Nephron progenitor cell (in vitro differentiated cells): ENCODE measurements at places on chromosomes 4 and X.

- no peak for DNase-seq
Measured at GRCh38 chr4:125986307-125986706, 671.6 kb downstream of the FAT4 start.

DNA sequence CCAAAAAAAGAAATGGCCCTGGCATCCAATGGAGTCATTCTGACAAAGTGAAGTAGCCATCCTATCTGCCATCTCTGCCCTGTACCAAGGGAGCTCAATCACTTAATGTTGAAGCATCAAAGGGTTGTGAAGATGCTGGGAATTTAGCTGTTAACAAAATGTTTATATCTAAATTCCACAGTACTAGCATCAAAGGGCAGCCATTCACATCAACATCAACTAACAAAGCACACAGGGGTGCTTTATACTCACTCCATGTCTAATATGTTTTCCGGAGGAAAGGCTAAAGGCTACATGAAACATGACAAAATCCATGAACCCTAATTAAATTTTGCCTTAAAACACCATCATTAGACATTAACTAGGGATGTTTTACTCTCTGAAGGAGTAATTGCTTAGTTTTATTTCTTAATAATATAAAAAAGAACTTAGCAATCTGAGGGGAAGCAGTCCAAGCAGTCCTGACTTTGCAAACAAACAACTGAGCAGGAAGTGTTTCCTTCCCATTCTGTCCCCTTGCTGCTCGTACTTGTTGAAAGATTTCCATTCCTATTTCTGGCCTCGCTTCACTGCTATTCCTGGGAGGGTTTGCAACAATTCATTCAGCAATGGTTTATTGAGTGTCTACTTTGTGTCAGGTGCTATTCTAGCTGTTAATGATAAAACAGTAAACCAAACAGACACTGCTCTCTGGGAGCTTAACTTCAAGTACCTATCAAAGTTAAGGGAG, 208.6 kb upstream of the SLC7A11 start:
- DNase-seq = no peak

DNA sequence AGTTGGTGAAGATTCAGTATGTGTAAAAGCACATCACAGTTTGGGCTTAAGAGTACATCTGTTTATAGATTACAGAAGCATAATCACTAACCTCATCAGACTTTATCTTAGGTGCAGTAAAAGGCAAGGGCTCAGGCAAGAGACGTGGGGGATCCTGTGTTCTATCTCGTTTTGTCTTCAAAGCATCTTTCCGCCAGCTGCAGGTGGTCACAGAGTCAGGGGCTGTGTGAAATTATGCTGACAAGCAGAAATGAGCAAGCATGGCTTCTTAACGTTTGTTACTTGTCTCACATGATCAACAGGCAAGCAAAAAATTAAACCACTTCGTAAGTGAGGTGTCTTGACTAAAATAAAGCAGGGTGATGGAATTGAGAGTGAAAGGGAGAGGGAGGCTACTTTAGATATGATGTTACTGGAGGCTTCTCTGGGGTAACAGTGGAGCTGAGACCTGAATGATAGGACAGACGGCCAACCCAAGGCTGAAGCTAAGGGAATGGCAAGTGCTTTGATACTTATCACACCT, 1.4 kb upstream of the TEC start:
- no peak for DNase-seq

DNA sequence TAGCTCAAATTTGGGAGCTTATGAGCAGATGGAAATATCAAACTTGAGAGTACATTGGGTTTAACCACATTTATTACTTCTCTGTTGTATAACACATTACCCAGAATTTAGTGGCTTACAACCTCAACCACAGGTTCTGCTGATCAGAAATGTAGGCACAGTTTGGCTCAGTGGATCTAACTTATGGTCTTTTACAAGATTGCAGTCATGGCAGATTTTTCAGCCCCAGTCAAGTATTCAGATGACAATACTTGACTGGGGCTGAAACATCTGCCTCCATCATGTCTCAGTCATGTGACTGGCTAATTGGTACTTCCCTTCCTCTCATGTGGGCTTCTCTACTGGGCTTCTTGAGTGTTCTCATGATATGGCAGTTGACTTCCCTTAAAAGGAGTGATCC, 44.0 kb upstream of the ADAD1 start:
- DNase-seq = no peak

- no peak for DNase-seq
Measured at GRCh38 chr4:41432881-41433280, 105.1 kb upstream of the LIMCH1 start.

DNA sequence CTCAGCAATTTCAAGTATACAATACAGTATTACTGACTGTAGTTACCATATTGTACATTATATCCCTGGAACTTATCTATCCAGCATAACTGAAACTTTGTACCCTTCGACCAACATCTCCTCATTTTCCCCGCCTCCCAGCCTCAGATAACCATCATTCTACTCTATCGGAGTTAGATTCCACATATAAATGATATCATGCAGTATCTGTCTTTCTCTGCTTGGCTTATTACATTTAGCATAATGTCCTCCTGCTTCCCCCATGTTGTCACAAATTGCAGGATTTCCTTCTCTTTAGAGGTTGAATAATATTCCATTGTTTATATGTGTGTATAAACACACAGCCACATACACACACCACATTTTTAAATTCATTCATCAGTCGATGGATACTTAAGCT, 218.1 kb downstream of the MAML3 start:
- no peak for DNase-seq

GRCh38 chr4:89661173-89661899, 175.6 kb downstream of the SNCA start:
- DNase-seq = no peak
